ENCODE measurements at places on chromosomes 3 and 15.

GRCh38 chr15:96162322-96162721, 168.2 kb upstream of the NR2F2 start:
- no peak for DNase-seq

GRCh38 chr3:11539677-11540076, 104.0 kb downstream of the VGLL4 start:
- DNase-seq = no peak

- no peak for DNase-seq
Observed at GRCh38 chr3:60240492-60240891, 1010.8 kb downstream of the FHIT start.

DNA sequence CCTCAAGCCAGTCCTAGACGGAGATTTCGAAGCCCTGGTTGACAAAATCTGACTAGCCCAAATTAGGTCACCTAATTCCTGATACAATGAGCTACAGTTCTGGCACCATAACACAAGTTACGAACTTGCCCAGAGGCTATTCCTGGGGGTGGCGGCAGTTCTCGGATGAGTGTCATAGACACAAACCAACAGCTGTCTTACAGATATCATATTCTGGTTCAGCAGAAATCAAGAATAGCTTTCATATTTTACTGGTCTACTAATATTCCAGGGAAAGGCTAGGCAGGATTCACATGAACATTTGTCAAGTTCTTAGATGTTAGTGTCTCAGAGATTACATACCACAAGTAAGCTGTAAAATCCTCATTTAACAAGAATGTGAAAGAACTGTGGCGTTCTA, 8.8 kb downstream of the ANAPC13 start:
- no peak for DNase-seq

GRCh38 chr15:96947296-96948229, 617.1 kb downstream of the NR2F2 start:
- no peak for DNase-seq

GRCh38 chr15:100537331-100537730, 8.6 kb upstream of the CERS3 start:
- no peak for DNase-seq

GRCh38 chr3:141644931-141645330, 93.2 kb upstream of the RNF7 start:
- DNase-seq = peak; percentile 52

DNA sequence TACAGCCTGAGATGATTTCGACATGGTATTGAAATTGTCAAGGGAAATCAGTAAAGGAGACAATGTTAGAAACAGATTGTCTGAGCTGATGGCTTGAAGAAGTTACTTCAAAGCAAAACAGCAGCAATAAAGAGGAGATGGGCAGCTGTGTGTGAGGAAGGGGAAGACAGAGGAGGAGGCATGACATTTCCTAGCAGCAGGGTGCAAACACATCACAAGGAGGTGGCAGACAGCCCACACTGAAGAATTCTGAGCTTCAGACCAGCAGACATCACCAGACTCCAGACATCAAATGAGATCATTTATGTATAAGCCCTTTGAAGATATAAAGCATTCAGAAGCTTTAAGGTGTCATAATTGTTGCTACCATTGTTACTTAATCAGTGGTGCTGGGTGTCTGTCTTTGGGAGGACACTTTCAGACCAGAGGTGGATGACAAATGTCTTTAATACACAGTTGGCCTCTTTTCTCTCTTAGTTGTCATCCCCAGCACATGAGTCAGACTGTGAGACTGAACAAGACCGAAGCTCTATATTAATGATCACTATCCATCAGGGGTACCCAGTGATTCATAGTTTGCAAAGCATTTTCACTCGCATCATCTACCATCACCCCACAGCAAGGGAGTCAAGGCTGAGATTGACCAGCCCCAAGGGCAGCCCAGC, 203.9 kb downstream of the MINAR1 start:
- DNase-seq = no peak

GRCh38 chr15:25092661-25093060, 137.9 kb downstream of the SNRPN start:
- DNase-seq = no peak

- no peak for DNase-seq
Observed at GRCh38 chr3:105177576-105177975, 189.1 kb upstream of the ALCAM start.

- DNase-seq = peak; percentile 51
Observed at GRCh38 chr3:53134631-53135232, 4.5 kb upstream of the RFT1 start.

GRCh38 chr3:51338632-51339031, 46.5 kb upstream of the MANF start:
- DNase-seq = no peak

- no peak for DNase-seq
Observed at GRCh38 chr15:42931702-42932486, 11.3 kb upstream of the TTBK2 start.

DNA sequence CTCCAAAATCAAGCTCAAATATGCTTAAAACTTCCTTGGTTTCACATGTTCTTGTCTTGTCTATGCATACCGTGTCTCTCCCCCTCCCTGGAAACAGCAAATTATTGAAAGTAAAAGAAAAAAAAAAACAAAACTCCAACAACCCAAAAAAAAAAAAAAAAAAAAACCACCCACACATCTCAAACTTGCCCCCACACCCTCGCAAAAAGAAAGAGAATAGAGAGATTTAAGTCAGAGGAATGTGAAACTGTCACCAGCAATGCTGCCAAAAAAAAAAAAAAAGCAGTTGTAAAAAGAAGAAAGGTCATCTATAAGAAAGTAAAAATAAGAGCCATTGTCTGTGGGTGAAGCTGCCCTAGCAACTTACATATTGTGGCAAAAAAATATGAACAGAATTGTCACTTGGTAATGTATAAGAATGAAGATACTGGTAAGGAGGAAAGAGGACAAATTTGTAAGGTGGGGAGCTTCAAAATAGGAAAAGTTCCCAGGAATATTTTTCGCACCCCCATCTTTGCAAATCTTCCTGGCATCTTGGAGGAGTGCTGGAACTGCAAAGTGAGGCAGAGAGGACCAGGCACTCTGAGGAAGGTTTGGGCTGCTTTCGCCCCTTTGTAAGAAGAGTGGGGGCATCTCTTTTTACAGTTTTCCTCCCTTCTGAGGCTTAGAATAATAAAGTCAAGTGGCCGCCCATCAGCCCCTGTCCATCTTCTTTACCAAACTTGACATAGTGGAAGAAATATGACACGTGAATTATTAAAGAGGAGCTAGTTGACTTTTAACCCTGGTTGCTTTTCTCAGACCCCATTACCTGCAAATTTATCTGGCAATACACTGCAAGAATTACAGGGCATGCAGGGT, 81.8 kb downstream of the NR2F2 start:
- no peak for DNase-seq

DNA sequence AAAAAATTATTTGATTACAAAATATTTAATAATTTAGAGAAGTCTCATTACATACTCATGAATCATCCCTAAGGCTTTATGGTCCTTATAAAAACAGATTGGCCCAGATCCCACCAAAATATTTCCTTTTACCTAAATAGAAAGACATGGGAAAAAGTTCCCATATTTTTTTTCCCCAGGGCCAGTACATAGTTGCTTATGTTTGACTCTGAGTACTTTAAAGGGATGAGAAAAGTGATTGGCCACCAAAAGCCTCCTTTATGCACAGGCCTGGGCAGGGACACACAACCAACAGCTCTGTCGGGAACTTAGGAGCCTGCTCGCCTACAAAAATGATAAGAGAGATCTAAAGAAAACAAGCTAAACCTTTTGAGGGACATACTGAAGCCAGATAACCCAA, 22.3 kb downstream of the KCNAB1 start:
- DNase-seq = no peak

GRCh38 chr15:82792068-82792467, 13.8 kb downstream of the FSD2 start:
- no peak for DNase-seq

- no peak for DNase-seq
Observed at GRCh38 chr3:131406274-131406673, 24.7 kb downstream of the NUDT16 start.

DNA sequence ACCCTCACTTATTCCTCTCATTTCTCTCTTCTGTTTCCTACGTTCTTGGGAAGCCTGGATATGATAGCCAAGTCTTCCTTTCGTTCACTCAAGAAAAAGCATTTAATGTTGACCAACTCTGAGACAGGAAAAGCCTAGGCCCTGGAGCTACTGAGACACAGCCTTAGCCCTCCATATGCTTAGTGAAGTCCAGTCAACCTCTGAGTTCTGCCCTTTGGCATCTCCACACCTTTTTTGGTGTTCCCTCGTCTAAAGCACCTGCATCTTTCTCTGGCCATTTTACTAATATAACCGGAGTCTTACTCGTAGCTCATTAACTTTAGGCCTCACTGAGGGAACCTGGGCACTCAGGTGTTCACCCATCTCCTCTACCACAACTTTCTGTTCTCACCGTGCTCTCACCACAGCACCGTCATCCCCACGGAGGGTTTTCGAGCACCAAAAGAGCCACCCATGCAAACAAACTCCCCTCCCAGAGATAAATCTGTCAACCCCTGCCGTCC, 632 bp downstream of the MTHFS start:
- DNase-seq = peak; percentile 39

DNA sequence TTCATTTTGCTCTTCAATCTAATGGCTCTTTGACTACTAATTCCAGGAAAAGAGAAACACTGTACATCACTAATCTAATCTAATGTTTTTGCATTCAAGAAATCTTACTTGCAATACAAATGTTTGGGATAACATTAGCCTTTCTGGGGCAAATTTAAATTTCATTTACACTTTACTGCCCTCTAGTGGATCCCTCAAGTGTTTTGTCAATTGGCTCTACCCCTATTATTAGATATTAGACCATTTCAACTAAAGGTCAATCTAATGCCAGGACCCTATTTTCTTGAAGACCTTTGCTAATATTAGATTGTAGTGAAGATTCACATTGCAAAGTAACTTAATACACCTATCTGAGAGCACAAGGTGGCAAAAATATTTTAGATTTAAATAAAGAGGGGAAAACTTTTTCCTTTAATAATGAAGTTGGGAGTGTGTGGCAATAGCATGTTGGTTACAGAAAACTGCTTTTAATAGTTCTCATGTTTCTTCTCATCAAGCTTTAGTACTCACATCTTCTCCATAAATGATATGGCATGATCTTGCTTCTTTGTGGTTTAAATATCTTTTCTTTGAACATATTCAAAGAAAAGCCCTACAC, 5.0 kb downstream of the C2CD4A start:
- no peak for DNase-seq

DNA sequence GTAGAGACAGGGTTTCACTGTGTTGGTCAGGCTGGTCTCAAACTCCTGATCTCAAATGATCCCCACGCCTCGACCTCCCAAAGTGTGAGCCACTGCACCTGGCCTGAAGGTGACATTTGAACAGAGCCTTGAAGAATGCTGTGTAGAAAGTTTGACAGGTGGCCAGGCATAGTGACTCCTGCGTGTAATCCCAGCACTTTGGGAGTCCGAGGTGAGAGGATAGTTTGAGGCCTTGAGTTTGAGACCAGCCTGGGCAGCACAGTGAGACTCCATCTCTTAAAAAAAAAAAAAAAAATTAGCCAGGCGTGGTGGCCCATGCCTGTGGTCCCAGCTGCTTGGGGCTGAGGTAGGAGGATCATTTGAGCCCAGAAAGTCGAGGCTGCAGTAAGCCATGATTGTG, 1.5 kb downstream of the IQGAP1 start:
- no peak for DNase-seq

DNA sequence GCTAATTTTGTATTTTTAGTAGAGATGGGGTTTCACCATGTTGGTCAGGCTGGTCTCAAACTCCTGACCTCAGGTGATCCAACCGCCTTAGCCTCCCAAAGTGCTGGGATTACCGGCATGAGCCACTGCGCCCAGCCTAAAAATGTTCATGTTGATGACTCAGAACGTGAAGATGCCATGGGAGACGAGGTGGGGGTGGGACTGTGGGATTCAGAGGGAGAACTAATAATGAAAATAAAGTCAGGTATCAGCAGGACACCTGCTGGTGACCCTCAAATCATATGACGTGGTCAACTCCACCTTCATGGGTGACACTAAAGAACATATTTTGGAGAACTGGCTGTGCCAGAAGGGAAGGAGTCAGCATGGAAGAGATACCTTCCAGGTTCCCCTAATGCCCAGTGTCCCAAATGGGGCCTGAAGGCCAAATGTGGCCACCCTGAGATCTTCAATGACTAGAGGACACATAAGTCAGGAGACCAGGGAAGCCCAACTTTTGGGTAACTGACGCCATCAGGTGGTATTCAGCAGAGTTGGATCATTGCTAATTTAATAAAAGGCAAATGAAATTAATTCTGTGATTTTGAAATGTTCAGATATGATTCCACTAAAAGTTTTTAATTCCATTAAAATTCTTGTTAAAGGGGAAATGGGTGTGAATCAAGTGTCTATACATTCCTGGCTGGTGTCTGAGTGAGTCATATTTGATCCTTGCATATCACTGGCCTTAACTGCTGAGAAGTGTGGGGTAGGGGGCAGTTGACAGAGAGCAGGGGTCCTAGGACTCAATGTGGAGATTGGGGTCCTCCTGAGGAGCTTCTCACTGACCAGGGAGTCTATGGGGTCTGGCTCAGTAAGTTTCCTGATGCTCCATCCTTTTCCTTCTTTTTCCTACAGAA, 88.6 kb upstream of the GSK3B start:
- no peak for DNase-seq

Data from activated T-cell treated with anti-CD3 and anti-CD28 coated beads for 24 hours (primary cell).